ENCODE measurements at places on chromosomes 2 and 18.

DNA sequence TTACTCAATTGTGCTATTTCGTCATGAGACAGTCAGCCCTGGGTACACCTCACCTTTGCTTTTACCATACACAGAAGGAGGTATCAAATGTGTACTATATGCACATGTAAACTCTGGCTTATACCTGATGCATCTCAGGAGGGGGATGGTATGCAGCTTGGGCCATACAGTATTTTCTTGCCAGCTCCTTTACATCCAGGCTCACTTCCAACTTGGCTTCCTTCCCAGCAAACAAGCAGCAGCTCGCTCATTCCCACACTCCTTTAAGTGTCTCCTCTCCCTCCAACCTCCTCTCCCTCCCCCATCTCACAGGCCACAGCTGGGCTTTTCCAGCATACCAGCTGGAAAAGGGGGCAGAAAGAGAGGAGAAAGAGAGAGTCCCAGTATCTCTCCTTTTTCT, 9.6 kb downstream of the MARCHF4 start:
- DNase-seq, result no peak

DNA sequence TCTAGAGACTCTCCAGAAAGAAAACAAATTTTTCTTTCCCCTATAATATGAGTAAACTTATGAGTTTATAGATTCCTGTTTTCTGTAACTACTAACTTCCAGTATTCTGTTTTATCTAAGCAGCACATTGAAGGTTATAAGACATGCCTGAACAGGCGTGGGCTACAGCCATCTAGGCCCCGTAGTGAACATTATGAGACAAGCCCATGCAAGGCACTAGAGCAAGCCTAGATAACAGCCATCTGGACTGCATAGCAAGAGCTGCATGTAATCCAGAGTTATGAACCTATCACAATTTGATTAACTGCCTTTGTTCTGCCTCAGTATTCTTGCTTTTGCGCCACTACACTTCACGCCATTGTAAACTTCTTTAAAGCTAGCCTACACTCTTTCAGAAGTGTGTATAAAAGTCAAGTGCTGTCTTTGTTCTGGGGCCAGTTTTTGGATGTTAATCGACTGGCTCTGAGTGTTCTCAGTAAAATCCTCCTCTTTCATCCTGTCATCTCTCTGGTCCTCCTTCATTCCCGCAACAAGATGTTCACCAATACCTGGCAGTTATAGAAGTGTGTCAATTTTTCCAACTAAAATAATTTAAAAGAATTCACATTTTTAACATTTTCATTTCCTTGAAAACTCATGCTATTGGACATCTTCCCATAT, 3.0 kb upstream of the SULT1C3 start:
- DNase-seq, result no peak

DNA sequence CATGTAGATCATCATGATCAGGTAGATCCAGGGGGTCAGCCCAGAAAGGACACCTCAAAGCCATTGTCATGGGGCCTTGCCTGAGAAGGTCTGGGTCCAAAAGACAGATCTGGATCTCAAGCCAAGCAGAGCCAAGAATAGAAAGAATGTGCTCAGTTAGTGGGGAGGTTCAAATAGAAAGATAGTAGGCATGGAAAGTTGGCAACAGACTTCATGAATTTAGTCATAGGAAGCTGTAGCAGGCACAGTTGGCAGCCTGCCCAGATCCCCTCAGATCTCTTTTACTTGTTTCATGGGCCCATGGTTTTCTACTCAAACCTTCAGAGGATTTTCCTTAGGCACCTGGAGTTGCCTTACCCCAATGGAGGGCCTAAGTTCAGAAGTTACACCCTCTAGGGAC, 767.0 kb downstream of the SLC4A3 start:
- peak; percentile 42 for DNase-seq

- DNase-seq, result no peak
These were observed 437.4 kb downstream of the PIK3C3 start for GRCh38 chr18:42392416-42392815.

GRCh38 chr2:15238028-15238427, 323.1 kb downstream of the NBAS start:
- DNase-seq, result no peak

- DNase-seq, result no peak
These were observed 78.8 kb upstream of the THOC1 start for GRCh38 chr18:346600-346999.

DNA sequence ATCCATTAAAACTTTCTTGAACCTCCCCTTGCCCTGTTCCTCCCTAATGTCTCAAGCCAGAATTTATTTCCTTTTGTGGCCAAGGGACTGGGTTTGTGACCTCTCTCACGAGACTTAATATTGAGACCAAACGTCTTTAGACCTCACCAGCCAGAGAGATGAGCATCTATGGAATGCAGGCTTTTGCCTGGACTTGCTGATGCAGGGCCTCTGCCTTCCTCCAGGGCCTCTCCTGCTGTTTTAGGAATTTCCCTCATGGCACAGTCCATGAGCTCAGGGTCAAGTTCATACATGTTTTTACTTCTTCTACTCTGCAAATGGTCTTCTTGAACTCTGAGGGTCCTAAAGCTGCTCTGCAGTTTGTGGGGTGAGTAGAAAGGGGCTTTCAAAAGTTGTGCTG, 22.3 kb downstream of the IL1B start:
- no peak for DNase-seq

- peak; percentile 64 for DNase-seq
These were observed 20.7 kb upstream of the MREG start for GRCh38 chr2:216034065-216034464.

GRCh38 chr2:60465736-60466135, 87.7 kb downstream of the BCL11A start:
- no peak for DNase-seq

GRCh38 chr2:2570871-2571270, 239.8 kb upstream of the MYT1L start:
- no peak for DNase-seq

GRCh38 chr18:46771141-46771540, 14.3 kb upstream of the ST8SIA5 start:
- DNase-seq, result no peak

DNA sequence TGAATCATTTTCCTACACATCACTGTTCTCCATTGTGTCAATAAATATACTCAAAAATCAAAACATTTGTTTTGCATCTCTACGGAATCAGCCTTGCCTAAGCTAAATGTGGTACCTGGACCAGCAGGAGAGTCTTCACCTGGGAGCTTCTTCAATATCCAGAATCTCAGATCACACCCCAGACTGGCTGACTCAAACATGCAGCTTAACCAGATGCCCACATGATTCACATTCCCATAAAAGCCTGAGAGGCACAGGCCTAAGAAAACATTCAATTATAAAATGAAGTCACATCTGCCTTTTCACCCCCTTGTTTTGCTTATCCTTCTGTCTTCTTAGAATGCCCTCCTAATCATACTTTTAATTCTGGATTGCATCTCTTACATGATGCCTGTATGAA, 1045.5 kb upstream of the NXPH2 start:
- no peak for DNase-seq

- no peak for DNase-seq
These were observed 18.3 kb downstream of the ERBB4 start for GRCh38 chr2:212520340-212520739.

GRCh38 chr18:63903851-63904570, 3.7 kb upstream of the SERPINB10 start:
- no peak for DNase-seq

- no peak for DNase-seq
These were observed 94.2 kb upstream of the DLGAP1 start for GRCh38 chr18:4549164-4549872.

- DNase-seq, result no peak
These were observed 2.3 kb upstream of the MAL start for GRCh38 chr2:95023222-95023597.

- no peak for DNase-seq
These were observed 12.0 kb upstream of the MC5R start for GRCh38 chr18:13811993-13812392.

- DNase-seq, result no peak
These were observed 58.7 kb downstream of the SLC40A1 start for GRCh38 chr2:189521699-189522434.

DNA sequence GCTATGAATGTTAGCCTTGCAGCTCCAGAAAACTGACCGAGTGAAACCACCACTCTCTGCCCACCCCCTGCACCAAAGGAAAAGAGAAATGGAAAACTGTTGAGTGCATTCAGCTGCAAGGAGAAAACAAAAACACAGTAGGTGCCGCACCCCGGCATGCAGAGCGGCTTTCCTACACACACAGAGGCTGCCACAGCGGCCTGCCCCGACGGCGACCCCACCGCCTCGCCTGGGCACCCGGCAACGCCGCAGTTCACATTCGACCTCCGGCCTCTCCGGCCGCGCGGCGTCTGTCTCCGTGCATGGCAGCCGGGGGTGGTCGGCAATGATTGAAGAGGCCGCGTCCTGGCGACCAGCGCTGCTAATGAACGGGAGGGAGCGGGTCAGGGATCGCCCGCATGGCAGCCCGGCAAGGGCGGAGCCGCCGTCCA, 417.1 kb upstream of the SALL3 start:
- no peak for DNase-seq

All from Right ventricle myocardium superior (tissue), 1 donor.